ENCODE measurements at places on chromosomes 4 and X. TPM values are rescaled to one million over a fixed set of nuclear protein-coding genes. Genes with fewer than 3 reads are reported as not detected.

- H3K36me3 ChIP-seq, result no peaks in the 10 kb centered on the region
- no peaks in the 10 kb centered on the region for H3K27me3 ChIP-seq
- DNase-seq, result no peak
- H3K4me1 ChIP-seq, result no peaks in the 10 kb centered on the region
- H3K4me3 ChIP-seq, result no peak overlapping the region
Observed at GRCh38 chrX:15204130-15204751, 65.6 kb downstream of the ASB9 start.

DNA sequence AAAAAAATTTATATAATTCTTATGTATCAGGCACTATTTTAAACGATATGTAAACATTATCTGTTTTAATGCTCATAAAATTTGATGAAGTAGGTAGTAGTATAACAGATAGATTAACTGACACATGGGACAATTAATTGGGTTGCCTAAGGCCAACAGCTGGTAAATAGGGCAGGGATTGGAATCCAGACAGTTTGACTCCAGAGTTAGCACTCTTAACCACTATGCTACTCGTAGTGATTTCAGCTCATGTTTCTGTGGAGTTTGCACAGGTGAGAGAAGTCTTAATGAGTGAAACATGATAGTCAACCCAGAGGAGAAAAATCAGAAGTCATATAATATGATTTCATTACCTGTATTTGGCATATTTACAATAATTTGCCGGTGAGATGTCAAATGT lies 126.0 kb upstream of the WDFY3 start:
- no peaks in the 10 kb centered on the region for H3K4me1 ChIP-seq
- no peaks in the 10 kb centered on the region for H3K36me3 ChIP-seq
- no peak overlapping the region for H3K27ac ChIP-seq
- H3K27me3 ChIP-seq, result no peaks in the 10 kb centered on the region

The PNMA3 gene
- 2.3 TPM for total RNA-seq

DNA sequence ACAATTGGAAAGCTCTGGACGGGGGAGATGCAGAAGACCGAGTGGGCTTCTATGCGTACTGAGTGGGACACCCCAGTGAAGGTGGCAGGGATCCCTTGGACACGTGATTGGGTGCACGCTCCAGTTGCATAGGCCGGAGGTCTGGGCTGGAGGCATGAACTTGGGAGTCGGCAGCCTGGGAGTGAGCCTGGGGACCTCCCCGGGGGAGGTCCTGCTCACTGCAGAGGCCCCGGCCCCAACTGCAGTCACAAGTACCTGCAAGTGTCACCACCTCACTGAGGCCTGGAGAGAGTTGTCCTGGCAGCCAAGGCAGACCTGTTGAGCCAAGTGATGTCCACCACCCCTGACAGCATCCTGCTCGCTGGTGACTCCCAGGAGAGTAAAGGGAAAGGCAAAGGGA lies 49.3 kb upstream of the HMX1 start:
- no peaks in the 10 kb centered on the region for H3K36me3 ChIP-seq
- H3K4me1 ChIP-seq, result no peaks in the 10 kb centered on the region
- H3K4me3 ChIP-seq, result no peak overlapping the region
- DNase-seq, result no peak

DNA sequence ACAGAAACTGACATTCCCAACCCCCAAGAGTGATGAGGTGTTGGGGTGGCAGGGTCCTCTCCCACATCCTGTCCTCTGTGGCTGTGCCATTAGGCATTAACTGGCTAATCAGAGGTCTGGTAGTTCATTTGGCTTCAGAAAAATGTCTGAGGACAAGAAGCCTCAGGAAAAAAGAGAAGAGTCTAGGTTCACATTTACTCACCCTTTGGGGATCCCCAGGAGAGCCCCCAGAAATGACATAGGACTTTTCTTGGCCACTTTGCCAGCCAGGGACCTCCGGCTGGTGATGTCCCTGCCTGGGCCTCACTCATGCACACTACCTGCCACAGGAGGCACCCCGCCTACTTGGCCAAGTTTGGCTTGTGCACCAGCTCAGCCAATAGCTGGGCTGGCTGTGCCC lies 173.0 kb downstream of the RBM46 start:
- H3K27me3 ChIP-seq, result no peaks in the 10 kb centered on the region
- no peak overlapping the region for H3K27ac ChIP-seq
- H3K4me3 ChIP-seq, result no peak overlapping the region
- DNase-seq, result no peak

DNA sequence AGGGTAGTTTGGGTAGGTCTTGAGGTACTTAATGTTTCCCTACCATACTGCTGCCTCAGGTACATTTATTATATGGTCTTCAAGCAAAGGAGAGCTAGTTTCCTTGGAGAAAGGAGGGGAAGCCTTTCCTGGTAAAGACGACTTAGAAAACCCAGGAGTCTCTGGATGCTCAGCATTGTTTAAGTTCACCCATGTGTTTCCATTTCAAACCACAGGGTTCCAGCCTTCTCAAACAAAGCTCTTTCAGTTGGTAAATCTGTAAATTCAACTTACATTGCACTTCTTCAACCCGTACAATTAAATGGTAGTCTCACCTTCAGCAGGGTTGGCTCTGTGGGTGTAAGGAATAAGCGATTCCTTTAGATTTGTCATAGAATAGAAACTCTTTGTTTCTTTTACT lies 111.9 kb upstream of the UNC5C start:
- H3K4me1 ChIP-seq, result no peaks in the 10 kb centered on the region
- no peak overlapping the region for H3K27ac ChIP-seq
- no peak for DNase-seq
- no peaks in the 10 kb centered on the region for H3K36me3 ChIP-seq

The ESX1 gene
- total RNA-seq, result 0.05 TPM

- no peak overlapping the region for H3K27ac ChIP-seq
- DNase-seq, result no peak
- no peaks in the 10 kb centered on the region for H3K27me3 ChIP-seq
- no peaks in the 10 kb centered on the region for H3K36me3 ChIP-seq
- no peak overlapping the region for H3K4me3 ChIP-seq
- H3K4me1 ChIP-seq, result no peaks in the 10 kb centered on the region
Observed at GRCh38 chrX:95662200-95662599, 1022.4 kb upstream of the DIAPH2 start.

DNA sequence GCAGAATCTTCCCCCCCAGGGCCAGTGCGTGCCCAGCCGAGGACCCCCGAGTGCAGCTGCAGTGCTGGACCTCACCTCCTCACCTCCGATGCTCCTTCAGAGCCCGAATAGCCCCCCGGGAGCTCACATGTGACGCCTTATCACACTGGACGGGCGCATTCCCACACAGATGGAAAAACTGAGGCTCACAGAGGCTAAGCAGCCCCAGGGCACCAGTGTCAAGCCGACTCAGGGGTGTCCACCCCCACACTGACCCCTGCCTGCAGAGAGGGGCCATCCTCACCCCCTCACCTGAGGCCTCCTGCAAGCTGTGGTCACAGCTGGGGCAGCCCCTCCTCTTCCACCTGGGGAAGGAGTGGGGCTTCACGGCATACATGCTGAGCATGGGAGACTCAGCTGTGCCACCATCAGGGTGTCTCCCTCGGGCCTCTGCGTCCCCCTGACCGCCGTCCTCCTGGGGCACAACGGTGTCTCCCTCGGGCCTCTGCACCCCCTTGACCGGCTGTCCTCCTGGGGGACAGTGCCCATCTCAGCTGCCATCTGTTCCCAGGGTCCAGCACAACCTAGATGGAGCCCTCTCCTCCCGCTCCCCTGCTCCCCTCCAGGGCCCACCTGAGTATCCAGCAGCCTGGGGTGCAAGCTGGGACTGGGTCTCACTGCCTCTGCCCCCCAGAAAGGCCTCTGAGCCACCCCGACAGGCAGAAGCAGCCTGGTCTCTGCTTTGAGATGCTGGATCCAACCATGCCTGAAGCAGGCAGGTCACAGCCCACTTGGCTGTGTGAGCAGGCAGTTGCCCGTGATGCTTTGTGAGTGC lies 85.3 kb upstream of the NKX1-1 start:
- no peaks in the 10 kb centered on the region for H3K27me3 ChIP-seq
- no peaks in the 10 kb centered on the region for H3K36me3 ChIP-seq
- no peak for DNase-seq
- no peaks in the 10 kb centered on the region for H3K4me1 ChIP-seq
- no peak overlapping the region for H3K4me3 ChIP-seq

The NUDT10 gene
- 0.85 TPM for total RNA-seq

DNA sequence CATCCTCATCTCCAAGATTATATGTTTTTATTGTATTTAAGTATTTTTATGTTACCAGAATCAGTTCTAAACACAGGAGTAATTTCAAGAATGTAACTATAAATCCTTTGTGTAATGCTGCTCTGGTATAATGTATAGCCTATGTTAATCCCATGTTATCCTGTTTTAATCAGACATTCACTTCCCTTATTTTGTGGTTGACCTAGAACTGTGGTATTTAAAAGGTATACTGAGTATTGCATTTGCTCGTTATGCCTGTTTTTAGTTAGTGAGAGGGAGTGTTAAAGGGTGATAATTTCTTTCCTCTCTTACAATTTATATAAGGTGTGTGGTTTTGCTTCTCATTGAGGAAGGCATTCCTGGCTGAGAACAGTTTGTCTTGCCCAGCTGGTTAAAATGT lies 26.2 kb downstream of the MTM1 start:
- no peak overlapping the region for H3K4me3 ChIP-seq
- H3K36me3 ChIP-seq, result peaks cover 6% of the 10 kb centered on the region
- no peak overlapping the region for H3K27ac ChIP-seq
- no peaks in the 10 kb centered on the region for H3K4me1 ChIP-seq
- H3K27me3 ChIP-seq, result no peaks in the 10 kb centered on the region
- no peak for DNase-seq

The CLDN22 gene
- total RNA-seq, result not detected

DNA sequence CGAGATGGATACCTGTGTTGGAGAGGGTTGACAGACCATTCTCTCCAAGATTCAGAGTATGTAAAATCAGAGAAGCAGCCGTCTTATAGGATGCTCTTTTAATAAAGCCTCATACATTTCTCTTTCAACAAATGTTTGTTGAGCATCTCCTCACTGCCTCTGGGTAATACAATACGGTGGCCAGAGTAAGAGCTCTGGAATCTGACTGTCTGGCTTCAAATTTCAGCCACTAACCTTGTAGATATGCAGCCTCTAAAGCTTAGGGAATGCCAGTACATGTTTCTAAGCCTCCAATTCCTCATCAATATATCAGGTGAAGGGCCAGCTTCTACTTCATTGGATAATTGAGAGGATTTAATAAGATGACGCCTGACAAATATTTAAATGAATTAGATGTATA lies 61.3 kb downstream of the CLNK start:
- DNase-seq, result no peak
- H3K27me3 ChIP-seq, result no peaks in the 10 kb centered on the region
- H3K4me3 ChIP-seq, result no peak overlapping the region
- peaks cover 40% of the 10 kb centered on the region for H3K4me1 ChIP-seq
- H3K36me3 ChIP-seq, result no peaks in the 10 kb centered on the region

DNA sequence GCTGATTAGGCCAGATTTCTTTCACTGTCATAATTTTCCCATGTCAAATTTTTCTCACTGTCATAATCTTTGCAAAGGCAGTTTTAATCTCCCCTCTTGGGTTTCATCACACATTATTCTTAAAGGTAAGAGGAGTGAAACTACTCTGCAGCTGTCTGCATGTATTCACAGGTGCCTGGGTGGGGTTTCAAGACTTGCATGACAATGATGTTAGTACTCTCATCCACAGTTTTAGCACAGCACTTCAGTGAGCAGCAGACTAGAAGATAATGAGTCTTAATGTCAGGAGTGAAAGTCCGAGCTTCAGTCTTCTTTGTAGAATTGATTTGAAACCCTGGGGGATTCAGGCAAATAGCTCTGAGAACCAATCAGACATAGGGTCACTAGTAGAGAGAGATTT lies 182.5 kb upstream of the GALNT7 start:
- H3K27ac ChIP-seq, result no peak overlapping the region
- no peaks in the 10 kb centered on the region for H3K4me1 ChIP-seq
- no peaks in the 10 kb centered on the region for H3K27me3 ChIP-seq
- no peaks in the 10 kb centered on the region for H3K36me3 ChIP-seq
- no peak overlapping the region for H3K4me3 ChIP-seq

The ZCCHC18 gene
- total RNA-seq, result 0.94 TPM

- H3K4me1 ChIP-seq, result peaks cover 43% of the 10 kb centered on the region
- peak overlapping the region; percentile 35 for H3K4me3 ChIP-seq
- peak overlapping the region; percentile 86 for H3K27ac ChIP-seq
- no peaks in the 10 kb centered on the region for H3K27me3 ChIP-seq
- DNase-seq, result no peak
- peaks cover 27% of the 10 kb centered on the region for H3K36me3 ChIP-seq
Observed at GRCh38 chrX:1466971-1467561, 14.4 kb upstream of the ASMTL start.

The MAGEB6 gene
- total RNA-seq, result not detected

The CTAG1A gene
- not detected for total RNA-seq

The SH3RF1 gene
- 2.0 TPM for total RNA-seq

DNA sequence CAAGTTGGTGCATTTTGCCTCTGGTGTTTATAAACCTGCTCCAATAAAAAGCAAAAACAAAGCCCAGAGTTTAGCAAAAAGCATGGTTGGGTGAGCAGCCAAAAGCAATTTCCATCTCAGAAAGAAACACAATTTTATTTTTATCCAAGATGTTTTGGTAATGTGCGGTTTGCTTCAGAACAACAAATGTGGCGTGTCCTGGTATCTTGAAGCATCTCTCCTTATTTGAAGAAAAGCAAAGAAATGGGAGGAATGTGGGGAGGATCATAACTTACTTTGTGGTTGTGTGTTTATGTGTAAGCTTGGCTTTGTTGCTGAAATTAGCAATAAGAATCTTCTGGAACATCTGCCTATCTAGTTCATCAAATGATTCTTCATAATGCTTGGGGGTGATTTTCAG lies 88.3 kb upstream of the DDX3X start:
- H3K4me1 ChIP-seq, result no peaks in the 10 kb centered on the region
- no peaks in the 10 kb centered on the region for H3K36me3 ChIP-seq
- no peak overlapping the region for H3K4me3 ChIP-seq
- H3K27me3 ChIP-seq, result no peaks in the 10 kb centered on the region
- no peak for DNase-seq

- no peak overlapping the region for H3K27ac ChIP-seq
- no peaks in the 10 kb centered on the region for H3K27me3 ChIP-seq
- no peaks in the 10 kb centered on the region for H3K36me3 ChIP-seq
- no peak overlapping the region for H3K4me3 ChIP-seq
Observed at GRCh38 chr4:140672416-140672815, 83.8 kb downstream of the TBC1D9 start.

GRCh38 chr4:163180090-163180489 lies 13.4 kb upstream of the NAF1 start:
- H3K27me3 ChIP-seq, result no peaks in the 10 kb centered on the region
- no peaks in the 10 kb centered on the region for H3K4me1 ChIP-seq
- H3K4me3 ChIP-seq, result no peak overlapping the region
- DNase-seq, result no peak
- no peaks in the 10 kb centered on the region for H3K36me3 ChIP-seq

DNA sequence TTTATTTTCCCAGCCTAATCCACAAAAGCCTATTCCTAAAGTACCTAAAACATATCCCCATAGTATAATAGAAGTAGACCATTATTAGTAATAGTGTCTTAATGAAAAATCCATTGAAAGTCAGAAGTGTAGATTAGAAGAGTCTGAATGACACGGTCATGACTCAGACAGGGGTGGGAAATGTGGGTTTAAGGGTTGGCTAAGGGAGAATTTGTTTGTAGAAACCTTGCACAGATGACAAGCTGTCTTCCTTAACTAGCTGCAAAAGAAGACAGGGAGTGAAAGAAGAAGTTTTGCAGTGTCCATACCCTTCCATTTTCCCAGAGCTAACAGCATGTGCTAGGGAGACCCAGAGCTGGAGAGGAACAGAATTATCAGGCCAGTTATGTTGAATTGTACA lies 242.7 kb upstream of the ETNPPL start:
- H3K36me3 ChIP-seq, result no peaks in the 10 kb centered on the region
- no peaks in the 10 kb centered on the region for H3K27me3 ChIP-seq
- no peak for DNase-seq
- no peak overlapping the region for H3K4me3 ChIP-seq

- H3K27me3 ChIP-seq, result no peaks in the 10 kb centered on the region
- H3K4me3 ChIP-seq, result no peak overlapping the region
- DNase-seq, result no peak
- no peak overlapping the region for H3K27ac ChIP-seq
- no peaks in the 10 kb centered on the region for H3K4me1 ChIP-seq
Observed at GRCh38 chr4:80216100-80216761, 18.9 kb downstream of the PRDM8 start.

The WDR17 gene
- 0.52 TPM for total RNA-seq
